ENCODE measurements at places on chromosomes 3 and 15.

DNA sequence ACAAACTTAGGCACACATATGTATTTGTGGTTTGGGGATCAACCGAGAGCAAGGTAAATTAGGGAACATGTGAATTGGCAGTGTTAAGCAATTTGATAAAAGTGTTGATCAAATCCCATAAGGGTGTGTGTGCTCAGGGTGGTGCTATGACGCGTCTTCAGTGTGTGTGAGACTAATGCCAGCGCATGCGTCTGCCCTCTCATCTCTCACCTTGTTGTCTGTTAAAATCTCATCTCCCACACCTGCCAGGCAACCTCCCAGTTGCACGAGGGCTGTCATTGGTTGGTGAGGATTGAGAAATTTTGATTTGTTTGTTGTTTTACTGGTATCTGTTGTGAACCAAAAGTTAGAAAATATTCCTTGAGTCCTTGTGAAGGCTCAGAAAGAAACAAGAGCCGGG is 137.2 kb upstream of the ICE2 start:
- H3K4me1 ChIP-seq = peaks cover 6% of the 10 kb centered on the region
- H3K4me3 ChIP-seq = no peak overlapping the region
- H3K27me3 ChIP-seq = no peaks in the 10 kb centered on the region
- DNase-seq = no peak
- no peak overlapping the region for H3K27ac ChIP-seq

GRCh38 chr15:66787489-66787871 is 85.4 kb downstream of the SMAD6 start:
- no peak overlapping the region for H3K4me3 ChIP-seq
- no peaks in the 10 kb centered on the region for H3K36me3 ChIP-seq
- H3K4me1 ChIP-seq = no peaks in the 10 kb centered on the region

GRCh38 chr3:69856965-69857705 is 117.9 kb downstream of the MITF start:
- no peak for DNase-seq
- H3K4me3 ChIP-seq = no peak overlapping the region
- H3K27ac ChIP-seq = no peak overlapping the region
- H3K36me3 ChIP-seq = no peaks in the 10 kb centered on the region
- no peaks in the 10 kb centered on the region for H3K4me1 ChIP-seq

DNA sequence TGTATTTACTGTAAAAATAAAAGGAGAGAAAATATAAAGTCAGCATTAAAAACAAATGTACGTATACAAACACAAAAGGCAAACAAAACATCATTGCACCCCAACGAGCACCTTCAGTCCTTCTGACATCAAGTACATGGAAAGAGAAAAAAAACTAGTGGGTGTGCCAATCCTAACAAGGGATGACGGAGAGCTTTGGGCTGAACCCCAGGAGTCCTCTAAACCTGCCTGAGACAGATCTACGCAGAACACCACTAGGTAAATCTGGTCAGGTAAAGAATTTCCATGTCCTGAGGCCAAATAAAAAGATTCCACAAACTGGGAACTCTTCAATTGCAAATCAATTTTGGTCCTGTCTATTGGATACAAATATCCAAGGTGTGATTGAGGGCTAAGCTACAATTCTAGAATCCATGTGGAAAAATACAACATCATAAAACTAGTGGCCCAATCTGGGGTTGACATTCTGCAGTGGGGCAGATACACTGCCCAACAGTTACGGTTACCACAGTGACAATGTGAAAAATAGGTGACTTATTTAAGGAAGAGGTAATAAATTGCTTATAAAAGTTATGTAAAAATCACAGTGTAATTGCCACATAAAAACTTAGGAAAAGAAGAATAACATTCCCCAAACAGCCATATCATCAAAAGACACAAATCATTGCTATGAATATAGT is 14.2 kb downstream of the IFT80 start:
- no peaks in the 10 kb centered on the region for H3K27me3 ChIP-seq
- H3K36me3 ChIP-seq = no peaks in the 10 kb centered on the region
- H3K27ac ChIP-seq = no peak overlapping the region
- DNase-seq = no peak
- no peak overlapping the region for H3K4me3 ChIP-seq
- H3K4me1 ChIP-seq = no peaks in the 10 kb centered on the region

- no peak overlapping the region for H3K4me3 ChIP-seq
- DNase-seq = no peak
- no peaks in the 10 kb centered on the region for H3K36me3 ChIP-seq
- H3K27ac ChIP-seq = no peak overlapping the region
Observed at GRCh38 chr3:10004960-10005564, 18.4 kb upstream of the EMC3 start.

DNA sequence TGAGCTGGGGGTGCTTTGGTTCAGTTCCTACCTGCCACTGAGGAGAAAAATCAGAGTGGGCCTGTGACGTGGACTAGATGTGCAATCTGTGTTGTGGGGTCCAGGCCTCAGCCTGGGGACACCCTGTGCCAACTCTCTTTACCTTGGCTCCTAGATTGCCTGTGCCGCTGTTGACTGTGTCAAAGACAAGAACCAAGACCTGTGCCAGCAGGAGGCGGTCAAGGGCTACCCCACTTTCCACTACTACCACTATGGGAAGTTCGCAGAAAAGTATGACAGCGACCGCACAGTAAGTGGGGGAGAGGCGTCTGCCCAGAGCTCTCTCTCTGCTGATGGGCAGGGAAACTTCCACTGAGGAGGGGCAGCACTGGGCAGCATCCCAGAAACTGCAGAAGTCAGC is 40.6 kb upstream of the SEC22A start:
- no peak overlapping the region for H3K27ac ChIP-seq
- H3K4me3 ChIP-seq = no peak overlapping the region
- no peaks in the 10 kb centered on the region for H3K27me3 ChIP-seq
- no peaks in the 10 kb centered on the region for H3K4me1 ChIP-seq

DNA sequence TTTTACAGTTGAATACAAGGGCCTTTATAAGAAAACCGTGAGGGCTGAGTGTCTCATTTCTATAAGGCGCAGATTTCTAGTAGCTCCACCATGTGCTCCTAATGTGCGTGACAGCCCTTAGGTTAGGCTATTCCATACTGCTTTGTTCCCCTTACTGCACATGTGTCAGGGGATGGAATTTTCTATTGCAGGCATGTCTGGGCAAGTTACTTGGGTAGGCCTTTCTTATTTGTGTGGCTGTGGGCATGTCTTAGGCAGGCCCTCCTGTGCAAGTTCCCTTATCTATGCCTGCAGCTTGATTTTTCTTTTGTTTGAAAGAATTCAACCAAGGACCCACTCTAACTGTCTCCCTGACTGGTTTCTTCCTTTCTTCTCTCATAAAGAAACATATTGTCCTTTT is 434.2 kb upstream of the CNTN3 start:
- H3K4me1 ChIP-seq = no peaks in the 10 kb centered on the region
- no peak overlapping the region for H3K4me3 ChIP-seq
- no peak overlapping the region for H3K27ac ChIP-seq
- DNase-seq = no peak
- H3K36me3 ChIP-seq = no peaks in the 10 kb centered on the region
- H3K27me3 ChIP-seq = no peaks in the 10 kb centered on the region

DNA sequence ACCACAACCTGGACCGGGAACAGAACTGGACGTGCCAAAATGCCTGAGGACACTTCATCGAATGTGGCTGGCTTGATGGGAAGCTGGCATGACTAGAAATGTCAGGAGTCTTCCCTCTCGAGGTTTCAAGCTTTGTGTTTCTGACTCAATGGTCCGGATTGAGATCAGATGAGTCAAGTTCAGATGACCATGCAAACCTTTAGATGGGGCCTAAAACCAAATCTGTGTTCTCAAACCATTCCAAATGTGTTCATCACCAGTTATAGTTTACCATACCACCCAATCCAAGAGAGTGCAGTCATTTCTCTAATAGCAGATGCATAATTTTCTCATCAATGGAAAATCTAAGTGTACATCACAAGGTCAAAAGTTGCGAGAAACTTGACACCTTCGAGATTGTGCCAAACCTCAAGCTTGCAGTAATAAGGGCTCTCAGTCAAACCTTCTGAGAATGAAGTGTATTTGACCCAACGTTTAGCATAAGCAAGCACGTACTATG is 369.1 kb downstream of the RORA start:
- H3K4me1 ChIP-seq = peaks cover 2% of the 10 kb centered on the region
- DNase-seq = no peak
- no peaks in the 10 kb centered on the region for H3K27me3 ChIP-seq
- H3K36me3 ChIP-seq = no peaks in the 10 kb centered on the region
- no peak overlapping the region for H3K4me3 ChIP-seq

All from iPS DF 6.9 (cell line).